ENCODE measurements at places on chromosomes 12 and 14.

DNA sequence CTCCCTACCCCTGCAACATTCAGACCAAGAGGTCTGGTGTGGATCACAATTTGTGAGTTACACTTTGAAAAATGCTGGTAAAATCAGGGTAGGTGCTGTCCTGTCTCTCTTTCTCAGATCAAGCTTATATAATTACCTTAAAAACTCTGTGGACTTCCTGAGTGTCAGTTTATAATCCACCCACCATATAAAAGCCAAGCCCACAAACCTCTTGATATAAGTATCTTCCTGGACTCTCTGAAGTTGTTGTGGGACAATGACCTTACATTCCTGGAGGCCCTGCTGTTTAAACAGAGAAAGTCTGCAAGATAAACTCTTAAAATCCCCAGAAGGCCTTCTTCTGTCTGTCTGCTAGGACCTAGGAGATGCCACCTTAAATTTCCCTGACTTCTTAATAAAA is 11.4 kb upstream of the KTN1 start:
- no peak for DNase-seq

- DNase-seq = peak; percentile 47
These were observed 89.8 kb downstream of the CRADD start for GRCh38 chr12:93766796-93767523.

DNA sequence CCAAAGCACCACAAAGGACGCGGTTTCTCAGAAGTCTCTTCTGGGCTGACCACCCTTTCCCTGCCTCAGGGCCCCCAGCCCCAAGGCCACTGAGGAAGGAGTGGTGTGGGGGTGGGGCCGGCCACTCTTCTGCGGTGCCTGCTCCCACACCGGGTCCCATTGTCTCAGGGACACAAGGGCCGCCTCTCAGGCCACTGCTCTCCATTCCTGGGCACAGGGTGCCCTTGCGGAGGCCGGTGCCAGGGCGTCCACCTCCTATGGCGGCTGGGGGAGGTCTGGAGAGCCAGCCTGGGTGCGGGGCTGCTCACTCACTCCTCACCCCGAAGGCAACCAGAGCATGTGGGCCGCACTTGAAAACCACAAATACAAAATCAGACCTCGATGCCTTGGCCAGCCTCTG is 44.1 kb downstream of the PRIMA1 start:
- peak; percentile 84 for DNase-seq

DNA sequence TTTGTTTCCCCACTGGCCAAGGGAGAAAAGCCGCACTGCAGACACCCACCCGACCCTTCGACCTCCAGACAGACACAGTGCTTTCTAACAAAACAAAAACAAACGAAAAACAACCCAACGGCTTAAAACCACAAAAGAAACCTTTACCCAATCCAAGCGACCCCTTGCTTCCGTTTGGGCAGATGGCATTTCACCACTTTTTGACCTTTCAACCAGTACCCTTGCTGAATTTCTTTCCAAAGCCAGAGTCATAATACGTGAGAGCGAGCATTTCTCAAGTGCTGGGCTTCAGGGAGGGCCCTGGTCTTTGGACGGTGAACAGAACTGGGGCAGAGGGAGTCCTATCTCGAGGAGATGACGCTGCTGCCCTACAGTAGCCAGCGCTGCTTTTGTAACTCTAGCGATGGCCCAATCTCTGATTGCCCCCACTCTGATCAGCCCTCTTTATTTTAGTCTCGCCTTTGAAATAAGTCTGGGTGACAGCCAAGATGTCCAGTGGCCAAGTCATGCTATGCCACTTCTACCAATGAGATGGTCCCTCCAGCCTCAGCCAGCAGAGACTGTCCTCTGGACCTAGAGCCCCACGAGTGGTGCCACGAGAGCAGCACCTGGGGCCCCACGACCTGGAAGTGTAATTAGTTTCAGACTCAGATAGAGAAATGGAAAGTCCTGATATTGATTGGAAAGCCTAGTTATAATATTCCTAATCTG is 21.9 kb upstream of the ADIPOR2 start:
- DNase-seq = no peak

DNA sequence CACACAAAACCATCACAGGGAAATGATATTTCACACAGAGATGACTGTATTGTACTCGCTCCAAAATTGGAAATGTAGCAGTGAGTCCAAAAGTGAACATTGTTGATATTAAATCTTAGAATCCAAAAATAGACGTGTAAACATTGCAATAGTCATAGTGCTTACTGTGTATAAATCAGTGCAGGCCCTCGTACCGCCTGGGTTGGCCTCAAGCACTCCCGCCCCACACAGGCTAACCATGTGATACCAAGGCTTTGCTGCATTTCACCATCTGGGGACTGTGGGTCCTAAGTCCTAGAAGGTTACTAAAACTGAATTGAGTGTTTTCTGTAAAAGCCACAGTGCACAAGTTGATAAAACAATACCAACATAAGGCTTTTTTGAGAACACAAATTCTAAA is 107.3 kb downstream of the PPP2R5E start:
- DNase-seq = peak; percentile 75

- DNase-seq = peak; percentile 54
These were observed 48.3 kb upstream of the KCNMB4 start for GRCh38 chr12:70317781-70318180.

DNA sequence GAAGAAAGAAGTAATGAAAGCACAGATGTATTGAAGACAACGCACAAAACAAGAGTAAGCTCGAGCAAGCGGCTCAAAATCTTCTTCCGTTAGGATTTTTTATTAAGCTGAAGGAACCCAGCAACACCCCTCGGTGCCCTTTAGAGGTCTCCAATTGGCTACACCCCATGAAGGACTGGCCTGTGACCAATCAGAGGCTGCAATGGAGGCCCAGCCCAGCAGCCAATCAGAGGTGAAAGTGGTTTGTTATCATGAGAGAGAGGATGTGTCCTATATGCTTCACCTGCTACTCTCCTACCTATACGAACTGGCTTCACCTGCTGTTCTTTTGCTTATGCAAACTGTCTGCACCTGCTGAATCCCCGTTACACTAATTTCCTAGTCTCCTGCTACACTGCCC is 358.8 kb downstream of the C12orf50 start:
- no peak for DNase-seq

- DNase-seq = peak; percentile 7
These were observed 112.2 kb upstream of the FKBP4 start for GRCh38 chr12:2682296-2683251.

- no peak for DNase-seq
These were observed 11.4 kb upstream of the FOS start for GRCh38 chr14:75267141-75267721.

DNA sequence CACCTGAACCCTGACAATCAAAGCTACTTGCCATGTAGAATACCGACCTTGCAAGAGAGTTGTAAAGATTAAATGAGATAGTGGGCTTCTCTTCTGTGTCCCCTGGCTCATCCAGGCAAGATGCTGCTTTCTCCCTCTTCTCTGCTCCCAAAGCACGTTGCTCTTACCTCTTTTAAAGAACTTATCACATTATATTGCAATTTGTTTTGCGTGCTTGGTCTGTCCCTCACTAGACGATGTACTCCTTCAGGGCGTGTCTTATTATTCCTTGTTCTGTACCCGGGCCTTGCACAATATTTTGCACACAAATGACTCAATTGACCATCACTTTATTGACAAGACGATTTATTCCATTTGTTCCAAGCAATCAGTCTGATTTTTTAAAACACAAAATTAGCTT is 3.3 kb downstream of the DCN start:
- DNase-seq = no peak

GRCh38 chr14:99571303-99571986 is 32.6 kb downstream of the CCDC85C start:
- no peak for DNase-seq

GRCh38 chr12:22334410-22335100 is at the start of gene ST8SIA1:
TSS of gene ST8SIA1 (minus strand) at chr12:22334707. CDS start at chr12:22334232, 475 bp downstream.
- DNase-seq = no peak

DNA sequence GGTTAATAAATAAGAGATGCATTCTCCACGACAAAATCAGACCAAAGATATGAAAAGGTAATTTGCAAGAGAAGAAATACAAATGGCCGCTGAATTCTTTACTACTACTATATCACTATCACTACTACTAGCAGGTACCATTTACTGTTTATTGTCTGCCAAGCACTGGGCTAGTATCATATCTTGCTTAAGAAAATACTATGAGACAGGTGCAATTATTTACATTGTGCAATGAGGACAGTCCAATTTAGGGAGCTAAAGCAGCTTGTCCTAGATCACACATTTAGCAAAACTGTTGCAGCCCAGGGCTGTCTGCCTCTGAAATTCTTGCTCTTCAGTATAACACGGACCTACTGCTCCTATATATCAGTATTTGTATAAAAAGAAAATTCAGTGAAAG is 52.8 kb downstream of the CRADD start:
- no peak for DNase-seq

DNA sequence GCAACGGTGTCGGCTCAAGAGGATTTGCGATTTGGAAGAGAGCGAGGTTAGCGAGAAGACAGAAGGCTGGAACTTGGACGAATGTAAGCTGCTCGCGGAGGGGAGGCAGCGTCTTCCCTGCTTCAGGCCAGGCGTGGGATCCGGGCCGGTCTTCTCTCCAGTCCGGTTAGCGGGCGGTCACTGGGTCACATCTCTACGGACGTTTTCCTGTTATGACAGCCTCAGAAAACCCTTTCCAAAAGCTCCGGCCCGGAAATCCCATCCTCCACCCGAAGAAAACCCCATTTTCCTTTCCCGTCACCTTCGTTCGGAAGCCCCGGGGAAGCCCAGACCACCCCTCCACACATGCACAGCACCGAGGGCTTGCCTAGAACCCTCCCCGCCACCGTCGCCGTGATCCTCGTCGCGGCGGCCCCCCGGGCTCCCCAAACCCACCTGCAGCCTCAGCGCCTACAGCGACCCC is 268 bp downstream of the NDUFB1 start:
- DNase-seq = peak; percentile 41

GRCh38 chr14:104803280-104803911 is 2.5 kb downstream of the ZBTB42 start:
- DNase-seq = no peak

DNA sequence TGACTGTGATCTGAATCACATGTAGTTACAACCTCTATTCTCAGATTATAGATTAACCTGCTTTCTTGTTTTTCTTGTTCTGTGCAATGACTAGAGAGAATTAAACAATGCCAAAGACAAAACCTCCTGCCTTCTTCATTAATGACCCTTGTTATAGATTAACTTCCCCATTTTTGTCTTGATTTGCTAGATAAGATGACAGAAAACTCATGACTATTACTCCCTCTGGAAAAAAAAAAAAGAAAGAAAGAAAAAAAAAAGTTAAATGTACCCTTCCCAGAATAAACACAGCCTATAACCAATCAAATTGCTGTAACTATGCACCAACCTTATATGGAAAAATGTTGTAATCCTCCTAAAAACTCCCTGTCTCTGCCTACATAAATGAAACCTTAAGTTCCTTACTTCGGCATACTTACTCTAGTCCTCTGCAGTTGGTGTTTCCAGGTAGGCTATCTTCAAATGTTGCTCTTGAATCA is 41.1 kb upstream of the PCED1B start:
- no peak for DNase-seq

GRCh38 chr14:77353469-77354141 is 23.3 kb downstream of the TMED8 start:
- peak; percentile 60 for DNase-seq

- DNase-seq = no peak
These were observed 93.8 kb downstream of the CPSF2 start for GRCh38 chr14:92215579-92215978.

DNA sequence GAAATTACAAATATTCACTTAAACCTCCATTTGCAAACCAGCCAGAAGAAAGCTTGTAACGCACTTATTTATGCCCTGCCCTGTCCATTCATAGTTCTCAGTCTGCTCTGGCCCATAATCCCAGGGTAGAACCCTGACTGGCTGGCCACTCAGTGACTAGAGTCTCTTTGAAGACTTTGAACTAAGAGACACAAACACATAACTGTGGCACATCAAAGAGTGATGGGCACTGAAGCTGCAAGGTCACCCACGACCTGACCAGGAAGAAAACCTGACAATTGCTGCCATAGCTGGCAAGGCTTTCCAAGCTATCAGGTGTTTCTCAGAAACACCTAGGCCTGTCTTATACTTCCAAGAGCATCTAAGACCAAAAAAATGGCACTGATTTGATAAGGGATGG is 28.7 kb downstream of the SLC41A2 start:
- DNase-seq = no peak

DNA sequence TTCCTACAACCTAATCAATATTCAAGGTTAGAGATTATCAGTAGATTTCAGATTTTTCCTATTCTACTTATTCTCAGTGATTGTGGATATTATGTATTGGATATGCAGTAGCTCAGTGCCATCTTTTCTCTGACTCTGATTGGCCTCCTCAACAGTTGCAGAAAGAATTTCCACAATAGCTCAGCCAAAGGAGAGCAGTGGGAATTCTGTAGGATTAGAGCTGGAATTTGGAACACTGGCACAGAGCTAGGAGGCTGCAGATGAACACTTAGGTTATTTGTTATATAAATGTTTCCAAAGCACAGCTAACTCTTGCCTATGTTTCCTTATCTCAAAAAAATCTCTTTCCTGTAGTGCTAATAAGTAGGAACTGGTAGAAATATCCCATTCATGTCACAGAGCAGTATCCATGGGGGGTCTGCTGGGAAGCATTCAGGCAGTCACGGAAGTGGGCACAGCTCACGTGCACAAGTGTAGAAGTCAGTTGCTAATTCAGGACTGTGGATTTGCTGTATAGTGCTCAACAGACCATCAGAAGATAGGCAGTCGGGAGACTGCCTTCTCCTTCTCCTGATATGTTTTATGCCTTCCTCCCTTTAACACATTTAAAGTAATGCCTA is 116.2 kb upstream of the TMEM260 start:
- no peak for DNase-seq

- no peak for DNase-seq
These were observed 394.7 kb upstream of the NOVA1 start for GRCh38 chr14:26992403-26993115.

GRCh38 chr12:70031046-70031445 is 206.0 kb downstream of the MYRFL start:
- no peak for DNase-seq

DNA sequence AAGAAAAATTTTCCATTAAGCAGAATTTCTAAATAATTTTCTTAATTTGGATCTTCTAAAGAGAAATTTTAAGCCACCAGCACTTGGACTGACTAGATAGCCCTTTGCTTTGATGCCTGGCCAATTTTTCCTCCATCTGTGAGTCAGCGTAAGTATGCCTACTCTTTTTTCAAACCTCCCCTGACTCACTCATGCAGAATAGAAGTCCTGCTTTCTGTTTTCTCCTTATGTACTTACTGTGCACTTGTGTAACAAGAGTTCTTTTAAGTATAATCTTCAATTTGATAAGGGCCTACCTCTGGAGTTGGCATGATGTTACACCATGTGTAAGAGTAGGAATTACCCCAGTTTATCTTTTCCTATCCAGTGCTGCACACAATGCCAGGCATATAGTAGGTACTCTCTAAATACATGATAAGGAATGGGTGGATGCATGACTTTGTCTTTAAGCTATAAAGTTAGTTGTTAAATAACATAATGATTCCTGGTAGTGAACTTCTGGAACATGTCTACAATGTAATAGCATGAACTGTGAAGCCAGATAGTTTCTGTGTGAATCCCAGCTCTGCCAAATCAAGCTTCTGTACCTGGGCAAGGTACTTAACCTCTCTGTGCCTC is 329.6 kb downstream of the TMTC2 start:
- DNase-seq = no peak

GRCh38 chr12:81958406-81958805 is 199.3 kb upstream of the PPFIA2 start:
- DNase-seq = no peak

GRCh38 chr14:32914391-32914790 is 24.3 kb upstream of the NPAS3 start:
- no peak for DNase-seq

Data from globus pallidus (tissue), 1 donor.